Brain microvascular endothelial cell (primary cell): ENCODE measurements at places on chromosomes 12 and 14.

DNA sequence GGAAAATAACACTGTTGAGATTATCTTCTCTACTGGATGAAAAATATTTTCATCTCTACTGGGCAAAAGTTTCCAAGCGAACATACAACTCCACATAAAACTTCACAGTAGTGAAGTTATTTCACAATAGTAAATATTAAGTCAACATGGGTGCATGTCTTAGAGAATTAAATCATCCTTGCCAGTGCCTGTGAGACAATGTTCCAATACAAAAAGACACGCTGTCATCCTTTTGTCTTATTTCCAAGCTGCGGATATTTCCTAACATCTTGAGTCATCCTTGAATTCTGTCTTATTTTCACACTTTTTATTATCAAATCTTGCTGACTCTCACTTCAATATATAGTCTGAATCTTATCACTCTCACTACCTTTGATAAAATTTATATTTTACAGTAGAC lies 142.9 kb upstream of the KITLG start:
- peak; percentile 9 for DNase-seq

- no peak for DNase-seq
Observed at GRCh38 chr14:36365766-36366165, 45.3 kb upstream of the MBIP start.

DNA sequence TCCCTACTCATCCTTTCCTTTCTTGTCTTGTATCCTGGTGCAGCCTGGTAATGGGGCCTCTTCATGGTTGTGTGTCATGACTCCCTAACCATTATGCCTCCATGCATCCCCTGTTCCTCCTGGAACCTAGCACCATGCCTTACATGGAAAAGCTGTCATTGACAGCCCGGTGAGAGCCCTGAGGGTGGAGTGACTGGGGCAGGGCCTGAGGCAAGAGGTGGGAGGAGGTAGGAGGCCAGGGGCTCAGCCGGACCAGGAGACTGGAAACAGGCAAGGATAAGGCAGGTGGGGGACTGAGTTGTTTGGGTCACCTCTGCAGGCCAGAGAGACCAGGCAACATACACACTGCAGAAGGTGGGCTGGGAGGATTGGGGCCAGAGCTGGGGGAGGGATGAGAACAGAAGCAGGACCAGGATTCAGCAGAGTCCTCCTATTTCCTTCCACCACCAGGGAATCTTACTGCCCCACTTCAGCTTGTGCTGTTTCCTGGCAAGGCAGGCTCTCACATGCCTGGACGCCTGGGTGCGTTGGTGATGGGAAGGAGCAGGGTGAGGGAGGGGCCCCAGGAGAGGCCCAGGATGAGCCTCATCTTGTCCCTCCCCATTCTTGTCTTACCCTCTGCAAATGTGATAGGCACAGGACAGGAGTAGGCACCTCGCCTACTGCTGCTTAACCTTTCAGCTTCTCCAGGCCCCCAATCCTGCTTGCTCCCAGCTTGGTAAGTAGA lies at the start of gene LTB4R2:
LTB4R2 (plus strand) TSS at position 603 of the 727 bp plus-strand sequence. CDS start 525 bp downstream, outside the sequence.
- DNase-seq = no peak

DNA sequence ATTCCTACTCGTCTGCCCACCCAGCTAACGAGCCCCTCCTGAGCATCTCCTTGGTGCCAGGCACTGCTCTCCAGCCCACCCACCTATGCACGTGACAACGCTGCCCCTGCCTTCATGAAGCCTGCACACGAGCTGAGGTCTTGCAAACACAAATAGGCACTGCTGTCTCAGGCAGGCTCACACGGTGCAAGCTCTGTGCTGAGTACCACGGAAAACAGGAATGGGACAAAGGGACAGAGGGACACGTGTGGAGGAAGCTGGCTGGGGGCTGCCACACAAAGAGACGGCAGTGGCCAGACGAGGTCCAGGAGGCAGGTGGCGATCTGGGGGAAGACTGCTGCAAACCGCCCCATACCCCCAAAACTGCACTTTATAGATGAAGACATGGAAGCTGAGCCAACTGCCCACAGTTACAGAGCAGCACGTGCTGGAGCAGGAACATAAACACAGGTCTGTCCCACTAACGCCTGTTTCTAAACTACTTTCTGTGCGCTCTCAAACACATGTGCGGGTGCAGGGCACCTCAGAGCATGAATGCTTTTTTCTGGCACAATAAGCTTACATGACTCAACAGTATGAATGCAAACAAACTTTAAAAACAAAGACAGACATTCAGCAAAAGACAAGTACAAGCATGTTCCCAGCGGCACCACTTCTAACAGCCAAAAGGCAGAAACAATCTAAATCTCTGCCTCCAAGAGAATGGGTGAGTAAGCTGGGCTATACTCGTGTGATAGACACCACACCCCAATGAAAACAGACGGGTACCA lies 64.5 kb downstream of the AMN start:
- peak; percentile 33 for DNase-seq
